ENCODE measurements at places on chromosomes 5 and 9.

- no peak for DNase-seq
These were observed 47.5 kb upstream of the SH3PXD2B start for GRCh38 chr5:172501708-172502320.

GRCh38 chr5:1550287-1551076 lies 26.7 kb upstream of the LPCAT1 start:
- DNase-seq: no peak

GRCh38 chr5:73196201-73196600 lies 23.2 kb downstream of the TMEM174 start:
- DNase-seq: no peak

GRCh38 chr9:91495450-91495849 lies 71.8 kb upstream of the NFIL3 start:
- DNase-seq: no peak

DNA sequence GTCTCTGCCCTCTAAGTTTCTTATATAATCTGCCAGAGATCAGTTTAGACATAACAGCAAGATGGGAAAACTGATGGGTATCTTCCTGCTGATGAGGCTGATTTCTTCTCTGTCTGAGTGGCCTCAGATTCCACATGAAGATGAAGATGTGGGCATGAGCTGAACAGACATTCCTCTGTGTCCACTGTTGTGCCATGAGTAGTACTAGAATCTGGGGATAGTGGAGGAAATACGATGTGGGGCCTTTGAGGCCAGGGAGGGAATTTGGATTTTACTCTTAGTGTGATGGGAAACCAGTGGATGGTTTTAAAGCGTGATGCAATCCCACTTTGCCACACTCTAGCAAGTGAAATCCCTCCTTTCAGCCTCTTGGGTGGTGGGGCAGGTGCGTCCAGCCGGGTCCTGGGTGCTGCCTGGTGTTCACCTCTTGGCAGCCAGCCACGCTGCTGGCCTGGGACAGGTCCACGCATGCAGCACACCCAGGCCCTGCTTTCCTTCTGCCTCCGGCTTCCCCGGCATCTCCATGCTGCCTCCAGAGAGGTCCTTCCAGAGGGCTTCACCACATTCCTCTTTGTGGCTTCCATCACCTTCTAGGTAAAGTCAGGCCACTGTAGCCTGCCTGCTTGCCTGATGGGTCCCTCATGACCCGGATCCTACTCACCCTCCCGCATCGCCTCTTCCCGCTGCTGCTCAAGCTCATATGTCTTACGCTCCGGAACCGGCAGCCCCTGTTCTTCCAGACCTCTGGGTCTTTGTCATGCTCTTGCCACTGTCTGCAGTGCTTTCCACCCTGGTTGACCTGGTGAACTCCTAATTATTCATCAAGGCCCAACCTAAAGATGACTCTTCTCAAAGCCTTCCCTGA lies 28.1 kb upstream of the SH3PXD2B start:
- DNase-seq: no peak

GRCh38 chr5:149733129-149733900 lies 3.2 kb downstream of the PPARGC1B start:
- no peak for DNase-seq

- DNase-seq: no peak
These were observed 27.7 kb downstream of the NSG2 start for GRCh38 chr5:174073122-174073660.

- no peak for DNase-seq
These were observed 1.3 kb downstream of the ARSB start for GRCh38 chr5:78983601-78984438.

DNA sequence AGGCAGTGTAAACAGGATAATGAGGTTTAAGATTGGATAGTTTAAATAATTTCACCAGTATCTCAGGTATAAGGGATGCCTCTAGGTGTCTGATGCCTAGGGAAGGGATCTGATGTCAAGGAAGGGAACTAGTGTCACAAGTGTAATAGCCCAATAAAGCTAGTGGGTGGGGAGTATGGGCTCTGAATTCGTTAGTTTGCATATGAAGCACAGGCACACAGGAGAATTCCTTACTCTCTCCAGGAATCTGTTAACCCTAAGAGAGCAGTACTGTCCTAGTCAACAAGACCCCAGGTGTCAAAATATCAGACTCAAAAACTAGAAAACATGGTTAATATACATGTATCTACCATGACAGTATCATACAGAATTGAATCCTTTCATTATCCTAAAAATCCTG lies 352.5 kb upstream of the CYLC2 start:
- no peak for DNase-seq

DNA sequence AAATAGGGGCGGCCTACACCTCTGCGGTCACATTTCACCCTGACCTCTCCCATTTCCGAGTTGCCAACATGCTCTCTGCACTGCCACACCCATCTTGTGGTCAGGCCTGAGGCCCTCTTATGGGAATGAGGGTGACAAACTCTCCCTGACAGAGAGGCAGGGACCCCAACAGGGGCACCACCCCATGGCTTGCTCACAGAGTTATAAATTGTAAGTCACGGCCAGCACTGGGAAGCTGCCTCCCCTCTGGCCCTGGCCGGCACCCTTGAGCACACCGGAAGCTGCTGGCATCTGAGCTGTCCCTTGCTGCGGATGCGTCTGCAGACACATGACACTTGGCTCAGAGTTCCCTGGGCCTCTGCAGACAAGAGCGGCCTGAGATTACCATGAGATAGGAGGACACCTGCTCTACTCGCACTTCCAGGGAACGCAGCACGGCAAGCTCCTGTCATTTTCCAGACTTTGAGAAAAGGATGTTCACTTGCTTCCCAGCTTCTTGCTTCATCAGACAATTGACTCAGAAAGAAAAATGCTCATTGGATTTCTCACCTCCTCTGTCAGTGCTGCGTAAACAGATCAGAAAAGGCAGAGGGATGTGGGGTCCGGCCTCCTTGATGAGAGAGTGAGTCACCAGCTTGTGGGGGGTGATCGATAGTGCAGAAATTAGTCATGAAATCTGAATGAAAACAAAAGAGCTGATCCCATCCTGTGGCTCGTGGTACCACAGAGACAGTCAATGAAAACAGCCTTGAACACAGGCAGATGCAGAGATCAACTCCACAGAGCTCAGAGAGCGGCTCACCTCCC lies 269.8 kb downstream of the SYK start:
- no peak for DNase-seq

DNA sequence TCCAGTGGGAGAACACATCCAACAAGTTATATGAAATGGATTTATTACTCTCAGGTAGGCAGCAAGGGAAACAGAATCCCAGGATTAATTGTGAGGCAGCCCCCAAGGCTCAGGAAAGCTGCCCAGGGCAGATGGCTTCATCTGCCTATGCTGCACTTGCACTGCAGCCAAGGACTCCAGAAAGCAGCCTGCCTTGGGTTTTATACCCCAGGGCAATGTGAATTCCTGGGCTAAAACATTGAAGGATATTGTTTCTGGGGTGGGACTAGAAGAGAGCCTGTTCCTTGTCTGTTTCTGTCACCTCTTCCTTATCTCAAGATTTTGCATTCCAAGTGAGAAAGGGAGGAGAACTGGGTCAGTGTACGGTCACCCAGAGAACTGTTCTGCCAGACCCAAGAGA lies 8.8 kb upstream of the CCL27 start:
- DNase-seq: no peak

DNA sequence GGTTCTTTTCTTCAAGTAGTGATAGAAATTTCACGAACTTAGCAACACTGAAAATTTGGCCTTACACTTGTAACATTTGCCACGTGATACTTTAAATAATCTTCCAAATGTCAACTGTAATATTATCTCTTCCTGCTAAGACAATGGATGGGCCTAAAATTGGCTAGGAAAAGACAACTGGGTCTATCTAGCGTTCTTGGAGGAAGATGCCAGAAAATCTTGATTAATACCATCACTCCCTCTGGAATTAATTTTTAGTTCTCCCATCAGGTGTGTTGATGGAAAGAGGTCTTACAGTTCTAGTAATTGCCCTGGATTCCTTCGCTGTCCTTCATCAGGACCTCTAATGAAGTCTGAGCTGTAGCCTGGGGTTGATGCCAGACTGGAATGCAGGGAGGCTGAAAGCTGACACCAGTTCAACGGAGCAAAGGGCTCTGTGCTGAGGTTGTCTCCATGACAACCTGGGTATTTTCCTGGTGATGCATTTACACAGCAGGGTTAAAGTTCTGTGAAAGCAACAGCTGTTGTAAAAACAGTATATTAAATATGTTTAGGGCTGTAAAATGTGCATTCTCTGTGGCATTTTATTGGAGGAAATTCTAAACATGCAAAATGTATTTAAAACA lies 92.3 kb downstream of the GAS1 start:
- DNase-seq: no peak

GRCh38 chr9:27722866-27723265 lies 149.6 kb upstream of the C9orf72 start:
- DNase-seq: no peak

DNA sequence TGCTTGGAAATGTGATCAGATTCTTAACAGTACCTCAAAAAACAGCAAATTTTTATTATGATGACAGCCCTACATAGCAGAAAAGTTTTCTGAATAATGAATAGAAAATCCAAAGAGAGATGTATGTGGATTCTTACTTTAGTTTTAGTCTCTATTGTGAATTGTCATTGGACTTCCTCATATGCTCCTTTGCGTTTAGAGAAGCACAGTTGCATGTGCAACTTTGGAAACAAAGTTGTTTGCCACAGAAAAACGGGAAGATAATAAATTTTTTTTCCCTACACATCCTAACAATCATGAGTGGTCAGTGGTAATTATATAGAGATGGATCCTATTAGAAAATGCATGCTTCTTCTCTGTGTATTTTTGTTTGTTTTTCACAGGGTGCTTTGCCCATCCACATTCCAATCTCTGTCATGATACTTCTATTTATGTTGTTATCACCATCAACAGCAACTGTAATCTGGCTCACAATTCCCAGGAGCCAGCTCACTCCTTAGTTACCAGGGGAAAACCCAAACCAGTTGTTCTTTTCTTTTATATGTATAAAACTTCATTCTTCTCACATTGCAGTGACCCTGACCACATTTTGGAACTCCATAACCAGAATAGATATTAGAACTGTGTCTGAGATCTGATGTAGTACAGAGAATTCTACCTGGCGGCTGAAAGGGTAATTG lies 118.7 kb downstream of the NDUFS4 start:
- DNase-seq: no peak

DNA sequence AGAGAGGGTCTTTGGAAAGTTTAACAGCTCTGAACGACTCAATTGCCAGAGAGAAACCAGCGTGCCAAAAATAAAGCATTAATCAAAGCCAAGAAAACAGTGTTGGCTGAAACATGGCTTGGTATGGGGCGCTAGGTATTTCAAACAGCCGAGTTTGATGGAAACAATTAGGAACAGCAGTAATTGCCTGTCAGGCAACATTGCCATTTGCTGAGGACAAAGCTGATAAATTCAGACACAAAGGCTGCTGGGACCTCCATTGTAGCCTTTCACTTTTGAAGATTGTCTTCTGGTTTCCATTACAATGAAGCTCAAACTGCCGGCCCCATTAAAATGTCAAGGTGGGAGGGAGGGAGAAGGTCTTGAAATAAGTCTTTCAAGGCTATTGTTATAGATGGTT lies 125.4 kb upstream of the SPDL1 start:
- DNase-seq: no peak

- no peak for DNase-seq
These were observed 241.9 kb downstream of the IRX2 start for GRCh38 chr5:2509527-2509926.

- DNase-seq: no peak
These were observed at the start of gene ARSI for GRCh38 chr5:150302301-150303069. Gene ARSI (minus strand): TSS chr5:150302905. CDS start chr5:150302373, 532 bp downstream.

GRCh38 chr9:112059966-112060320 lies 115.2 kb downstream of the SUSD1 start:
- DNase-seq: no peak

DNA sequence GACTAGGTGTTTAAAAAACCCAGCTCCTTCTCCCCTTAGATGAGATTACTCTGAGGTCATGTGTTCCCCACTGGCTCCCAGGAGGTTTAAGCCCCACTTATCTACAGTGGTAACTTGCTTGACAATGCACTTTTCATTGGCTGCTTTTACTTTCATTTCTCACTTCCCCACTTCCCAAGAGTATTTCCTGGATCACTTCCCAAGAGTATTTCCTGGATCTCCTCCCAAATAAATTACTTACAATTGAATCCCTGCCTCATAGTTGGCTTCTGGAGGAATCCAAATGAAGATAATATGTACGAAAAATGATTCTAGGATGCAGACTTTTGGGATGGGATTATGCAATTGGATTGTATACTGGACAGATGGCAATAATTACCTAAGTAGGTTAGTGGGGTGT lies 47.1 kb upstream of the CHSY3 start:
- DNase-seq: no peak

DNA sequence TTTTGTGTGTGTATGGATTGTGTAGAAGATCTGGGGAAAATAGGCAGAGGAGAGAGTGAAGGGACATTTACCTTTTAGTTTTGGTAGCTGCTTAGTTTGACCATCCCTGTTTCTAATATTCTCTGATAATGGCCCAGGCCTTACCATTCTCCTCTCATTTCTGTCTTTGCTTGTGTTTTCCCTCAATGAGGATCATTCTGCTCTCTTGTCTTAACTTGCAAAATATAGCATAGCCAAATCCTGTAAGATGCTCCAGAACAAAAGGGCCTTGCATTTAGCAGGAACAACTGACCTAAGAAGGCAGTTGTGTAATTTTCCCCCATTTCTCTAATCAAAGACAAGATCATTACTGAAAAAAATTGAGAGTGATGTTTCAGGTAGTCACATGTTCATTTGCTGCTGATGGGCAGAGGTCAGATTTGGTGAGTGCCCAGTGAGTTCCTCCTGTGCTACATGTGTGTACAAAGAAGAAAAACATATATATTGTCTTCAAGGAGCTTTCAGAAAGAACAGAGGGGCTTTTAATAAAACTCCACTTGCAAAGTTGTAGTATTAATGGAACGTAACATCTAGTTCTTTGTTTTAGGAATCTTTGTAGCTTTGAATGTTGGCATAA lies 139.5 kb downstream of the KDM4C start:
- DNase-seq: no peak

DNA sequence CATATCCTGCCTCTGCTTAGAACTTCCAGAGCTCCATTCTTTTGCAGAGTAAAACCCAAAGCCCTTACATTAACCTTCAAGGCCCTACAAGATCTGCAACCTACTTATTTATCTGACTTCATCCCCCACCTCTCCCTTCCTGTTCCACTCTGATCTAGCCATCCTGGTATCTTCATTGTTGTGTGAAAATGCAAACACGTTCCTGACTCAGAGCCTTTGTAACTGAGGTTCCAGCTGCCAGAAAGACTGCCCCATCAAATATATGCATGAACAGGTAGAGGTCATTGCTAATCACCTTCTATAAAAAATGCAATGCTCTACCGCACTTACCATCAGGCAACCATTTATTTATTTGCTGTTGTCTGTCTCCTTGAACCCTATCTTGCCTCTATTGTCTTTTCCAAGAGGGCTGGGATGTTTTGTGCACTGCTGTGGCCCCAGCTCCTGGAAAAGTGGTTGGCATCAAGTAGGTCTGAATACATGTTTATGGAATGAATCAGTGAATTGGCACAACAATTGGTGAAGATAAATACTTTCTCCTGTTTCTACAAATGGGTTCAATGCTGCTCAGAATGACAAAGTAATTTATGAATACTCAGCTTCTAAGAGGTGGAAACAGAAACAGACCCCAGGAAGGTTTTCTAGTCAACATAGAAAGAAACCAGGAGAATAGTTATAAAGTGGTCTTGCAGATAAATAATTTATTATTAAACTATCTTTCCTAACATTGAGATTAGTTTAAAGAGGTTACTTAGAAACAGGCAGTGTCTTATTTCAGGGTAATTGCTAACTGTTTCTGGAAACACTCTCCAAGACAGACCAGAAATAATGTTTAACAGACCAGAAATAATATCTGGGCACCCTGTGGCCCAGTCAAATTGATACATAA lies 230.6 kb upstream of the CD180 start:
- DNase-seq: no peak
